ENCODE measurements at places on chromosomes 11 and 22. TPM values are rescaled to one million over a fixed set of nuclear protein-coding genes. Genes with fewer than 3 reads are reported as not detected.
A peak's percentile ranks its signal among the peaks of the same experiment; 100 is the strongest.

- peak; percentile 97 for ATAC-seq
Observed at GRCh38 chr22:31977141-31977841, 33.0 kb downstream of the YWHAH start.

- ATAC-seq, result no peak
Observed at GRCh38 chr11:133520707-133521106, 11.6 kb downstream of the OPCML start.

GRCh38 chr11:93747122-93747521, 5.7 kb downstream of the C11orf54 start:
- no peak for ATAC-seq

DNA sequence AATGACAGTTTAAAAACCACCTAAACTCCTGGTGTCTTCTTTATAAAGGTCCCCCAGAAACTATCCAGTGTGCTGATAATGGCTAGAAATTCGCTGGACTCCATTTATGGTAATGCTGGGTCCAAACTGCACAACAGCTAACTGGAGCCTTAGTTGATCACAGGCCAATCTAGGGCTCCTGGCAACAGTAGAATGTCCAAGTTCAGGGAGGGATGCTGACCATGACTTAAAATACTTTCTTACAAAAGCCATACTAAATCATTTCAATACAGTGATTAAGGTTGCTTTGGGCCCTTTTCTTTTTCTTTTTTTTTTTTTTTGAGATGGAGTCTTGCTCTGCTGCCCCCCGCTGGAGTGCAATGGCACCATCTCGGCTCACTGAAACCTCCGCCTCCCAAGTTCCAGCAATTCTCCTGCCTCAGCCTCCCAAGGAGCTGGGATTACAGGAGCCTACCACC, 14.5 kb upstream of the GAB2 start:
- no peak for ATAC-seq

DNA sequence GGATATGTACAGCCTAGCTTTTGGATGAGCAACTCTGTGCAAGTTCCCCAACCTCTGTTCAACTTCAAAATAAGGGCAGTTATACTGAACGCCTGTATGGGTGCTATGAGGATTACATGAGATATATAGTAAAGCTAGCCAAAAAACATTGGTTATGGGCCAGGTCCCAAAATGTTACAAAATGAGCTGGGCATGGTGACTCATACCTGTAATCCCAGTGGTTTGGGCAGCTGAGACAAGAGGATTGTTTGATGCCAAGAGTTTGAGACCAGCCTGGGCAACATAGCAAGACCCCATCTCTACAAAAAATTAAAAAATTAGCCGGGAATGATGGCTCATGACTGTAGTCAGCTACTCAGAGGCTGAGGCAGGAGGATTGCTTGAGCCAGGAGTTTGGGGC, 118.4 kb downstream of the TEAD1 start:
- no peak for ATAC-seq

- no peak for ATAC-seq
Observed at GRCh38 chr22:46701262-46701661, 36.8 kb downstream of the CERK start.

- no peak for ATAC-seq
Observed at GRCh38 chr11:78266451-78266850, 77.7 kb downstream of the USP35 start.

DNA sequence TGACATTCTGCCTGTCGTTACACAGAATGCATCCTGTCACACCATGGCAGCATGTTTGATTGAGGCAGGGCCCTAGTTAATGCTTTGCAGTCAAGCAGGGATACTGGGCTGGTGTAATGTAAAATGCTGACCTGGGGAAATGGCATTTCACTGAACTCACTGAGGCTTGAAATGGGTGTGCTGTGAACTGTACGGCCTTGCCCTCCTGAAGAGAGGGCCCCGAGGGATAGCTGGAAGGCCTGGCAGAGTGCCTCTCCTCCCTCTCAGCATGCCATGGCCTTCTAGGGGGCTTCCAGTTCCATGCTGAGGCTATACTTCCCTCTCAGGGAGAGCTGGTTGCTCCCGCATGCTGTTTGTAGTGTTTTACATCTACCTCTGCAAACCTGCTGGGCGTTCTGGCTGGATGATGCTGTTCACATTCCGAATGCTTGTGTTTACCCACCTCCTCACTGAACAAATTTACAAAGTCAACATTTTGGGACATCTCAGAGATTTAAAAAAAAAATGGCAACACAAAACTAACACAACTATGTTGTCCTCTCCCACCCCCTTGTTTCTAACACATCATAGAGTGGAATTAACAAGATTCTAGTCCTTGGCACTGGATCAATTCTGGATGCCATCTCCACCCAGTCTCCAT, 416.7 kb upstream of the CADM1 start:
- no peak for ATAC-seq

GRCh38 chr11:120182790-120183491, 27.9 kb upstream of the OAF start:
- ATAC-seq, result no peak

DNA sequence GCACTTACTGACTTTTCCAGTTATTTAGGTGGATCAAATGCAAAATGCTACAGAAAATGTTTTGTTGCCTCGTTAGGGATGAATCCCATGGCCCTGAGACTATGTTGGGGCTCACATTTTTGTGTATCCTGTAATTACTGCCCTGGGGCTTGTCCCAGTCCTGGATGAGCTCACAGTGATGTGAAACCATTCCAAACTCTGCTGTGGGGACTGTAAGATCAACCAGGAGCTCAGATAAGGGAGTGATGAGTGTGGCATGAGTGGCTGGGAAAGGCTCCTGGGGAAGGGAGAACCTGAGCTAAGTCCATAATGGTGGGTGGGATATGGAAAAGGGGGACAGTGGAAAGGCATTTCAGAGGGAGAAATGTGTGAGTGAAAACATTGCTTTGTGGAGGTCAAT, 54.0 kb downstream of the SLC5A1 start:
- ATAC-seq, result no peak

- ATAC-seq, result no peak
Observed at GRCh38 chr11:95886462-95886861, 37.4 kb downstream of the MTMR2 start.

DNA sequence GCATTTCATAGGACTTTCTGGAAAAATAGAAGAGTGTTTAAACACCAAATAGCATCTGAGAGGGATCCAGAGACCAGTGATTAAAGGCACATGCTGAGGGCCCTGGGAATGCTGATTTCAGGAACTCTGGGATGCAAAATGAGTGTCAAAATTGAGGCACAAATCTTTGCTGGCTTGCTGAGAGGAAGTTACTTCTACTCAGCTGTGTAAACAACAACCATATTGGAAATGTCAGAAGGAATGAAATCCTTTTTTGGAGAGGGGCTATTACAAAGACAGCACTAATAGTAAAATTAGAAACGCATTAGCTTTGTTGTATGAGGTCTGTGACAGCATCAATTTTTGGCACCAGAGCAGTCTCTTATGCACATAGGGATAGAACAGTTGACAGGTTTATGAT, 267.8 kb upstream of the RAG2 start:
- no peak for ATAC-seq

Gene APOL3
- 99.3 TPM for total RNA-seq
